ENCODE measurements at places on chromosomes 6 and 20.

DNA sequence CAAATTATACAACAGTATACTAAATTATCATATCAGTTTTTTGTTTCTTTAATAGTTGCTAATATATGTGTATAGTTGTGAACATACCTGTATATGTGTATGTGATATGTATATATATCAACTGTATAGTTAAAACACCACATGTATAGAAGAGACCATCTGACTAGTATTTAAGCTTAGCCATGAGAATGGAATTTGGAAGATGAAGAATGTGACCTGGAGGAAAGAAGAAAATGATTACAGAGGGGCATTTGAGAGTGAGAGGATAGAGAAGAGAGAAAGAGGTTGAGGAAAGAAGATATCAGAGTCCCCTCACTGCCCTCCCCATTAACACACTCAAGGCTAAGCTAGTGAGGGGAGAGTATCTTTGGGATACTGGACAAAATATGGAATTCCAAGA is 335.9 kb downstream of the BCKDHB start:
- DNase-seq = no peak

DNA sequence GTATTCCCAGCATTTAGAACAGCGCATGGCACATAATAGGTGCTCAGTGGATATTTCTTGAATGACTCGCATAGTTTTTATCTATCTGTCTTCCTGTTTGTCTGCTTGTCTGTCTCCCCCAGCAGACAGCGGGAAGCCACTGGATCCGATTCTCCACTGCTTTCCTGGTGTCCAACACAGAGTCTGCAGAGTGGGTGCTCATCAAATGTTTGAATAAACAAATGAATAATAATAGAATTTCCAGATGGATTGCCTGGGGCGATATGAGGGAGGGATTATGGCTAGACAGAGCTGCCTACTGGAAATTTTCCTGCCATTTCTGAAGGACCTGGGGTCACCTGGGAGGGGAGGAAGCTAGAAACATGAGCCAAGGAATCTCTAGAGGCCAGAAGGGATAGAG is 18.9 kb downstream of the CDH22 start:
- no peak for DNase-seq

DNA sequence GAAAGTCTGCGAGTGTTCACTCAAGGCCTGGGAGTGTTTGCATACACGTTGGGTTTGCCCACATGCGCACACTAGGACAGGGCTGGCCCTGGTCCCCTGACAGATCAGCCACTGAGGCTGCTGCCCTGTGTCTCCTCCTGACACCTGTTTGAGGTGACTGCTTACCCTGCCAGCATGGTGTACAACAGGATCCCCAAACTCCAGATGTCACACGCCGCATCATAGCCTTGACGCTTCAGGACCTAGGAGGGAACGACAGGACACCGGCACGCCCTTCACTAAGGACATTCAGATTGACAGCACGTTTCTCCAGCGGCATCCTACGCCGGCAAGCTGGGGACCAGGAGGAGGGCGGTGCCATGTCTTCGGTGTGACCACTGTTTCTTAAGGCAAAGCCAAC is 37.0 kb upstream of the MPC1 start:
- DNase-seq = no peak

DNA sequence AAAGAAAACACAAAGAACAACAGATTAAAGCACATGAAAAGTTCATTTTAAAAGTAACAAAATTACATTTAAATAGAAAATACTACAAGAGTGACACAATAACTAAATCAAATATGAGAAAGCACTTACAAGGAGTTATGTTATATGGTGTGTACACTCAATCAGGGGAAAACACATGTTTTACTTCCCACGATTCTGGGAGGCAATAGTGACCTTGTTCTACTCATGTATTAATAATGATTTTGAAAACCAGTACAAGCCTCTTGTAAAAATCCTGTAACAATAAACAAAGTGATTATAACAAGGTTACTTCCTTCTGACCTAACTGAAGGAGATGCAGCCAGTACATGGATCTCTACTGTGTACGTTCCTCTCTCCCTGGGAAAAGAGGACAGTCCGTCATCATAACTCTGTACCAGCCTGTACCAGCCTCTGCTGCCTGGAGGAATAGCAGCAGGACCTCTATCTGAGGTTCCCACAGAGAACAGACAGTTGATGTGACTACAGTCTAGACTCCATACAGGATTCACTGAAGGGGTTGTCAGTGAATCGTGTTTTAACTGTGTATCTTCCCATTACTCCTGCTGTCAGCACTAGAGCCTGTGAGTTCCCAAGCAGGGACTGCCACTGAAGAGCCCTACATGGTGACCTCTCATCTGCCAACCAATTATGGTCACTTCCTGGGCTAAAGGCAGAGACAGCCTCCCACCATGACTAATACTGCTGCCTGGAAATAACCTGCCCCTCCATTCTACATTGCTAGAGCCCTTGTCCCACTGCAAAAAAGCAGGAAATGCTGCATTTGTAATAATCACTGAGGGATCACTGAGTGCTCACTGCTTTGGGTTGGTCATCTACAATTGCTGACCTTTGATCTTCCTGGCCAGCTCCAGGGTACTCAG is 149.7 kb downstream of the KIF16B start:
- DNase-seq = no peak

DNA sequence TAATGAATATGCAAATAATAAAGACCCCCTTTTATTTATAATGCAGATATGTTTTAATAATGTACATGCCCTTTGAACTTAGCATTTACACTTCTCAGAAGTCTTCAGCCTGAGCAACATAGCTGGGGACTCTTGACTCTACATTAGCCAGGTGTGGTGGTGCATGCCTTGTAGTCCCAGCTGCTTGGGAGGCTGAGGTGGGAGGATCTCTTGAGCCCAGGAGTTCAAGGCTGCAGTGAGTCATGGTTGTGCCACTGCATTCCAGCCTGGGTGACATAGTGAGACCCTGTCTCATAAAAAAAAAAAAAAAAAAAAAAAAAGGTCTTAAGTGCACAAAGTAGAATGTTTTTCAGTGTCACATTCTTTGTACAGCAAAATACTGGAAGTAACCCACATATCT is 17.3 kb upstream of the MAPK13 start:
- no peak for DNase-seq

DNA sequence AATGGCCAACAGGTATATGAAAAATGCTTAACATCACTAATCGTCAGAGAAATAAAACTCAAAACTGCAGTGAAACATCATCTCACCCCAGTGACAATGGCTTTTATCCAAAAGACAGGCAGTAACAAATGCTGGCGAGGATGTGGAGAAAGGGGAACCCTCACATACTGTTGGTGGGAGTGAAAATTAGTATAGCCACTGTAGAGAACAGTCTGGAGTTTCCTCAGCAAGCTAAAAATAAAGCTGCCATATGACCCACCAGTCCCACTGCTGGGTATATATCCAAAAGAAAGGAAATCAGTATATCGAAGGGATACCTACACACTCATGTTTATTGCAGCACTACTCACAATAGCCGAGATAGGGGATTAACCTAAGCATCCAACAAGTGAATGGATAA is 23.4 kb upstream of the INSM1 start:
- DNase-seq = no peak

DNA sequence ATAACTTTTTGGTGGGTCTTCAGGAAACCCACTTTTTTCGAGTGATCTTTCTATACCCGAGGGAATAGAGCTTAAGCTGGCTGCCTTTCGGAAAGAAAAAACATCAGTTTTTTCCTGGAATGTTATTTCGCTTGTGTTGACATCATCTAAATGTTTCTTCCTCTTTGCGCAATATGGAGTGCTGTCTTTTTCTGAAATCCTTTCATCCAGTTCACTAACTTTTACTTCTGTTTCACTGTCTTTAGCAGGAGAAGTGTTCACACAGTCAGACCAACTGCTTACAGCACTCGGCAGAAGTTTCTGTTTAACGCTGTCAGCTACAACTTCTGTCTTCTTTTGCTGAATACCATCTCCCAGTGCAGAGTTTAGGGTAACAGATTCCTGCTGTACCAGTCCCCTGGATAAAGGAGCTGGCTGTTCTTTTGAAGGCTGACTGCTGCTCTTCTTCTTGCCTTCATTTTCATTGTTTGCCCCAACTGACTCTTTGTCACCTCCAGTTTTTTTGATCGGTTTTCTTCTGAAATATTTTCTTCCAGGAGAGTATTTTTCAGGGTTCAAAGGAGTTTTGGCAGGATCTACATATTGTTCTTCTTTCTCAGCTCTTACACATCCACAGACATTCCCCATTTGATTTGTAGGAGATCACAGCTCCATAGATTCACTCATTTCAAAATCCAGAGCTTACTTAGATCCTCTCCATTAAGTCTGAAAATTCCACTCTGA is 50.0 kb upstream of the DST start:
- DNase-seq = no peak

DNA sequence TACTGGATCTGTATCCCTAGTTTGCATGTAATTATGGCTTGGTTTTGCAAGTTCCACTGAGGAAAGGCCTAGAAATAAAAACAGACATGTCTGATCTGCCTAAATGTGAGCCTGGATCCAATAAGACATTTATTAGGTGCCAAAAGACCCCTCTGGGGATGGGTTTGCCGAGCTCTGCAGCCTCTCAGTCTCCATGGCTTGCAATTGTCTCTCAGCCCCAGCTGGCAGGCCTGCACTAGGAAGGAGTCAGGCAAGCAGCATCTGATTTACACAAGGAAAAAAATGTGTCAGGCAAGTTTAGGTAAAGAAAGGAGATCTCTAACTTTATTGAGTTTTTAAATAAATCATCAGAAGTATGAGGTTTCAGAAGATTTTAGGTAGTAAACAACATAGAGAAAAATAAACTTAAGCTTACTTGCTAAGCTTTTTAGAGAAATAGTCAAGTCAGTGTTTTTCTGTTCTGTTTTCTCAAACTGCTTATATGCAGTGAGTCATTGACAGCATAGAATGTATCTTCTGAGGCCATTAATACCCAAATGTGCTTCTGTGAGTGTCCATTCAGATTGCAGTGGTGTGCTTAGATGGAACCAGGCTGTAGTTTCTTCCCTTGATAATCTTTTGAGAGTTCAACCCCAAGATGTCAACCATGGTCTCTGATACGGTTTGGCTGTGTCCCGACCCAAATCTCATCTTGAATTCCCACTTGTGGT is 121.0 kb downstream of the FHL5 start:
- DNase-seq = no peak

GRCh38 chr6:106724337-106724736 is 95.0 kb downstream of the QRSL1 start:
- no peak for DNase-seq

DNA sequence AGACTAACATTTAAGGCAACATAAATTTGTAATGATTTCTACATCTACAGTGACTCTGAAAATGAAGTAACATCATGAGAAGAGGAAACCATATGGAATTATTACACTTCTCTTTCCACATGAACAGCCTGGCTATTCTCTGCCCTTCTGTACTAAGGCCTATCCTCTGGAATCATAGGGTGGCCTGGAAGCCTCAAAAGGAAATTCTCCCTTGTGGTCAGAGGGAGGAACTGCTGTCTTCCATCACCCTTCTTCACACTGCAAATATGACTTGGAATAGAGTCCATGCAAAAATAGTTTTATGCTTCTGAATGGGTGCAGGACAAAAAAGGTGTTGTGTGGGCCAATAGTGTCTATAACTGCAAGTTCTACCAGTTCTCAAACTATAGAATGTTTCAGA is 44.6 kb upstream of the SH3BGRL2 start:
- no peak for DNase-seq

DNA sequence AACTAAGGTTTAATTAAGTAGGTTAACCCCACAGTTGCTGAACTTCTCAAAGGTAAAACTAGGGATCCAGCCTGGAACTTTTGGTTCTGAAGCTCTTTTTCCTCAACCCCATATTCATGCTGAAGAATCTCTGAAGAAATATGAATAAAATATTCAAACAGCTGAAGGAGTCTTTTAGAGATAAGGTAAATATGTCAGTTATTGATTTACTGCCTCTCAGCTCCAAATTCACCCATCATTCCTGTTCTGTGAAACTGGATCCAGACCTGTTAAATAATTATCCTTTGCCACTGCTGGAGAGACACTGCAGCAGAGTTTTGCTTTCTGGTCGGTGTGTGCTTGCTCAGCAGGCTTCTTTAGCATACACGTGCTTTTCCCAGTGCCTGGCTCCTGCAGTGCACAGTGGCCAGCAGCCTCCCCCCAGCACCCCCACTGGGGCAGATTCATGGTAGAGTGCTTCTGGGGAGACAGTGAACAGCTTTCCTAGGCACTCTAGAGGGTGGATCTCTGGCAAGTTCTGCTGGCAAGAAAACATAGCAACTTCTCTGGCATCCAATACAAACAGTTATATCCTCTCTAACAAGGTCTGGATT is 62.0 kb upstream of the BCLAF1 start:
- no peak for DNase-seq

GRCh38 chr6:131061751-131062119 is 1.3 kb downstream of the EPB41L2 start:
- no peak for DNase-seq

GRCh38 chr6:71364889-71365542 is 76.4 kb downstream of the OGFRL1 start:
- DNase-seq = no peak

DNA sequence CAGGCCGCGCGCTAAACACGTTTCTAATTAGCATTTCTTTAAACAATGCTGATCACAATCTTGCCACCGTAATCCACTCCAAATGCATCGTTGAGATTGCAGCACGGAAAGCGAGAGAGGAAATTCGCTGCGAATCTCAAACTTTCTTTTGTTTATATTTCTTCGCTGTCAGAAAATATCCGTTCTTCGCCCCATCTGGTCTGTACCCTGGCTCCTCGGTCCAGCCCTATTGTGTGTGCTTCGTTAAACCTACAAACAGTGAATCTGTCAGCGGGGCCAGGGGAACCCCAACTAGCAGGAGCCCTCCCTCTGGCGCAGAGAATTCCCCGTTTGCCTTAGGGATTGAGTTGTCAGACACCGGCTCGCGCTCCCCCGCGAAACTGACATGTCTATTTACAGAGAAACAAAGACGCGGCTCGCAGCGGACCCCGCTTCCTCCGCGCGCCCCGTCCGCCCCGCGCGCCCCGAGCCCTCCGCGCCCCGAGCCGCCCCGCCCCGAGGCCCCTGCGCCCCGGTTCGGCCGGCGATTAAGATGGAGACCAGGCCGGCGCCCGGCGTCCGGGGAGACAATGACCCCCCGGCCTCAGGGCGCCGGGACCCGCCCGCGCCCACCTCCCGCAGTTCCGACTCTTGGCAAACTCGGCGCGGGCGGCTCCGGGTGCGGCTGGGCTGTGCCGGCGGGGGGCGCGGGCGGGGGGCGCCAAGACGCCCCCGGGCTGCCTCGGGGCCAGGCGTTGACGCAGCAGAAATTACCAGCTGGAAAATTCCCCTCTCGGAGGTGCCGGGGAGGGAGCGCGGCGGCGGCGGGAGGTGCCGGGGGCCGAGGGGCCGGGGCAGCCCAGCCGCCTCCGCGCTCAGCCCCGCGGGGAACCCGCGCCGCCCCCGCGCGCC is 874 bp downstream of the ZBTB46 start:
- DNase-seq = no peak

GRCh38 chr6:96051555-96051954 is 35.8 kb downstream of the FUT9 start:
- DNase-seq = no peak
